ENCODE measurements at places on chromosomes 7 and 10.

DNA sequence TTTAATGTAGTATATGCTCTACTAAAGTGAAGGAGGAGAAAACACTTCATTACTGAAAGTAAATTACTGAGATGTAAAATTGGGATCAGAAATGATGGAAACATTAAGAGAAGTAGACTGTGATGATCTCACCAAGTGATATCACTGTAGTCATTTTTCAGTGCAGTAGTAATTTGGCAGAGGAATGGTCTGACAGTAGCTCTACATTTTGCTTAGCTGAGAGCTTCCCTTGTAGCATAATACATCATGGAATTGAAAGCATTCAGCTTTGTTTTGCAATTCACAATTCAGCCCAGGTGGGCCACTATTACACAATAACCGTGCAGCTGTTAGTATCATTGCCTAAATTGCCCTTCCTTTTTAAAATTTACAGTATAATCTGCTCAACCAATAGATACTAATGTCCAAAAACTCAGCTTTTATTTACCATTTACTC is 19.4 kb upstream of the CABCOCO1 start:
- DNase-seq: peak; percentile 32

DNA sequence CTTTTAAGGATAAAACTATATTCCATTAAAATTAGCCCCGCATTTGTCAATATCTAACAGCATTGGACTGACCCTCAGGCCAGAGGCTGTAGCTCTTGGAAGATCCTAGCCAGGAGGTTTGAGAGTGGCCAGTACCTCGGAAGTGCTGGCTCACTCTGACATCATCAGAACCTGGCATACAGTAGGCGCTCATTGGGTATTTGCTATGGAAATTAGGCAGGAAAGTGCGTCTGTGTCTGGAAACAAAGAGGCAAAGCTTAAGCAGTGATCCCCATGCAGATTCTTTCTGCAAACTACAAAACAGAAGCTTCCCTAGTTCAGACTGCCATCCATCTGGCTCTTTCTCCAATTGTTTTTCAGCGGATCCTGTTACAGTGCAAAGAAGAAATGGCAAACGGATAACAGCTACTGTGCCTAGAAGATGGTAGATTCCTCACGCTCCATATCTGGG is 1.7 kb upstream of the PRKCQ start:
- DNase-seq: peak; percentile 70

- DNase-seq: no peak
Measured at GRCh38 chr10:15320522-15321203, 50.4 kb downstream of the FAM171A1 start.

DNA sequence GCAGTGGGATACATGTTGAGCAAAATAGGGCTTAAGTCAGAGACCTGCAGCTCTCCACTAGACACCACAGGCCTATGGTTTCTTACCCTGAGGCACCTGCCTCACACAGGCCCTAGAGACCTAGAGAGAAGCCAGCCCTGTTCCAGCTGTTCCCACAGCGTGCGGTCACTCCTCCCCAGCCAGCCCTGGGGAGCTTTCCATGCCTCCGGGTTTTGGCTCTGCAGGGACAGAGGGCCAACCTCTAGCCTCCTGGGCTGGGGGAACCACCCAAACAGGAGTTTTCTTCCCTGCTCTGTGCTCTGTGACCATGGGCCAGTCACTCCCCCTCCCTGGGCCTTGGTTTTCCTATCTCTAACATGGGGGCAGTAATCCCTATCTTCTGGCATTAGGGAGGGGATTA is 33.0 kb downstream of the SH2B2 start:
- no peak for DNase-seq

DNA sequence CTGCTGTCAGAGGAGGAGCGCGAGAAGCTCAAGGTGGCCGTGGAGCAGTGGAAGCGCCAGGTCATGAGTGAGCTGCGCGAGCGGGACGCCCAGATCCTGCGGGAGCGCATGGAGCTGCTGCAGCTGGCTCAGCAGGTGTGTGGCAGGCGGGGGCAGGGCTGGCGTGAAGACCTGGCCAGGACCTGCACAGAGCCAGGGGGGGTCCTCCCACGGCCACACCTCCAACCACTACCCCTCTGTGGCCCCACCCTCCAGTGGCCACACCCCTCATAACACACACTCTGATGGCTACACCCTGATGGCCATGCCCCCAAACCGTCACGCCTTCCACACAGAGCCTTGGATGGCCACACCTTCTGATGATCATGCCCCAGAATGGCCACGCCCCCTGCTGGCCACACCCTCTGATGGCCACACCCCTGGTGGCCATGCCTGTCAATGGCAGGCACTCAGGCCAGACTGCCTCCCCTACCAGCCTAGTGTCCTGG is 23.4 kb upstream of the DPYSL4 start:
- DNase-seq: no peak

GRCh38 chr7:70502117-70502863 is 629.7 kb upstream of the GALNT17 start:
- DNase-seq: no peak

GRCh38 chr7:2958416-2959102 is 85.1 kb downstream of the CARD11 start:
- DNase-seq: no peak

DNA sequence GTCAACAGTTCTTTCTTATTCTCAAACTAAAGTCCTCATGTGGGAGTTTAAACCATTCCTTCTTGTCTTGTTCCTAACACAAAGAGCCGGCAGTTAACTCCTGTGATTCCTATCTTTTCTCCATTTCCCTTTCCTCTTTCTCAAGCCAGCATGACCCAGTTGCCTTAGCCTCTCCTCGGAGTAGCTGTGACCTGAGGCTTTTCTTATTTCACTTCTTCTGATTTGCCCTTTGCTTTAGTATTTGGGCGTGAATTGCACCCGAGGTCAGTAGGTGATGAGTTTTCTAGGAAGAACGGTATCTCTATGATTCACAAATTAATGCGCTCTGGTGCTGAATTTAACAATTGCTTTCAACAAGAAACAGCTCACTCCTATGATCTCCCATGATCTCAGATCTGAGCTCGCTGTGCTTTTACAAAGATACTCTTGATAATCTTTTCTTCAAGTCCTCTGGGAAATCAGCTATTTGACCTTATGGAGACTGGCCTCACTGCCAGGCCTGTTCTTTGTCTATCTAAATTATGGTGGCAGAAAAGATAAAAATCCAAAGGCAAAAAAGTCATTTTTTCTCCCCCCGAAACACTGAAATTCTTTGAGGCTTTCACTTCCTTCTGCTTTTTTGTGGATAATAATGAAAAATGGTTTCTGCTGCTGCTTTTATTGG is 184.6 kb downstream of the JCAD start:
- peak; percentile 79 for DNase-seq

GRCh38 chr7:155289949-155290501 is 7.7 kb upstream of the INSIG1 start:
- DNase-seq: no peak

DNA sequence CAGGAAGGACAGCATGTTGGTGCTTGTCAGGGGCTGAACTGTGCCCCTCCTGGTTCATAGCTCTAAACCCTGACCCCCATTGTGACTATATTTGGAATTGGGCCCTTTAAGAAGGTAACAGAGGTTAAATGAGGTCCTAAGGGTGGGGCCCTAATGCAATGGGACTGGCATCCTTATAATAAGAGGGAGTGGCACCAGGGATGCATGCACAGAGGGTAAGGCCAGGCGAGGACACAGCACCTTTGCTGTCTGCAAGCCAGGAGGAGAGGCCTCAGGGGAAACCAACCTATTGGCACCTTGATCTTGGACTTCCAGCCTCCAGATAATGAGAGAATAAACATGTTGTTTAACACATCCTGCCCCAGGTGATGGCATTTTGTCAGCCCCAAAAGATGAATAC is 61.3 kb upstream of the EBF3 start:
- DNase-seq: no peak

DNA sequence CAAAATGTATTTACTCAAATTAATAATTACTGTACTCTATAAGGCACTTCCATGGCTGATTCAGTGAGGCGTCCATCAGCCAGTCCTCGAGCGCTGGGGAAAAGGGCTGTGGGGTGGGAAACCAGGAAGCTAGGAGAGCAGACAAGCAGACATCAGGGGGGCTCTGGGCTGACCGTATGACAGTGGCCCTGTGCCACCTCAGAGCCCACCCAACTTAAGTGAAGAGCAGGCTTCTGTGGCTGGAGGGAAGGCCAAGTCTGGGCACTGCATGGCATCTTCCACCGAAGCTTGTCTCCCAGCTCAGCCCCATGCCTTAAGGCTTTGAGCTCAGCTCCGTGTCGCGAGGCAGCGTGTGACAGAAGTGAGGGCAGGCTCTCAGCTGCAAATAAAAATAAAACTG is 464.5 kb upstream of the ZMIZ1 start:
- no peak for DNase-seq

- no peak for DNase-seq
Measured at GRCh38 chr10:5485290-5485689, 14.1 kb downstream of the CALML5 start.

GRCh38 chr7:73549176-73549575 is 8.3 kb downstream of the BCL7B start:
- DNase-seq: no peak

DNA sequence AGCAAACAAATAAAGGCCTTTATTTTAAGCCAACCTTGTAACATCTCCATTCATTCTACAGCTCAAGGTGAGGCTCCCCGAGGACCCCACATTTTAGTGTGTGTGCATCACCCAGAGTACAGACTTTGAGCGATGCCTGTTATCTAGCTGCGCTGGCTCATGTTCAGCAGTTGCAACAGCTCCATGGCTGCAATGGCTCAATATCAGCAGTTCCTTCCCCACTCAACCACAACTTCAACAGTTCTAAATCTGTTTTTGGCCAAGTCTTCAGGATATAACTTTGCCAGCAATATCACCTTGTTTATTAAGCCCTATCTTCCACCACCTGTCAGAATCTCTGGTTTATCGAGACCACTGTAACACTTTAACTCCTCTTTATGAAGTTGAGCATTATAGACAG is 95.8 kb downstream of the WNT2 start:
- DNase-seq: no peak

- peak; percentile 31 for DNase-seq
Measured at GRCh38 chr7:132402096-132402495, 174.2 kb downstream of the PLXNA4 start.

DNA sequence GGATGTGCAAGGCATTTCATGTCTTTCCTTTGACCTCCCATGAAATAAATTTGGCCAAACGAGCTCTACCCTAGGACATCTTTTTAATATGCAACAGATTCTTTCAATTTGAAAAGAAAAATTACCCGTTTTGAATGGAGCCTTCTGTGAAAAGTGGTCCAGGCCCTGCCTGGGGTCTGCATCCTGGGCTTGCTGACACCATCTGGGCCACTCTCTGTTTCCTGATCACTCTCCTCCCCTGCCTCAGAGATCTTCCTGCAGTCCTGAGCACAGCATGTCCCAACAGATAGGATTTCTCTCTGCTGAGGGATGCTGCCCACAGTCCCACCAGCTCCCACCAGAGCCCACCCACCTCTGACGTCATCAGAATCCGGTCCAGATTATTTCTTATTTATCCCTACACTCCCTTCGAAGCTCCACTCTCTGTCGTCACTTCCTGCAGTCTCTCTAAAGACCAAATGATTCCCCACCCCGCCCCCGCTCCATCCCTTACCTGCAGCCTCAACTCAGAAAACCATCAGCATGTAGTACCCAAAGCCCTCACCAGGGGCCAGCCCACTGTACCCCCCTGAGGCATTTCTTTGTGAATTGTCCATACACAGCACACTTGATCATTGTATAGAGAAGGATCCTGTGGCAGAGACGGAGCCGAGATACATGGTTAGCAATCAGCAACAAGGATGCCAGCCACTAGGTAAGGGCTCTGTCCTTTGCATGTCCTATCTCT is 192.1 kb upstream of the MGMT start:
- no peak for DNase-seq

DNA sequence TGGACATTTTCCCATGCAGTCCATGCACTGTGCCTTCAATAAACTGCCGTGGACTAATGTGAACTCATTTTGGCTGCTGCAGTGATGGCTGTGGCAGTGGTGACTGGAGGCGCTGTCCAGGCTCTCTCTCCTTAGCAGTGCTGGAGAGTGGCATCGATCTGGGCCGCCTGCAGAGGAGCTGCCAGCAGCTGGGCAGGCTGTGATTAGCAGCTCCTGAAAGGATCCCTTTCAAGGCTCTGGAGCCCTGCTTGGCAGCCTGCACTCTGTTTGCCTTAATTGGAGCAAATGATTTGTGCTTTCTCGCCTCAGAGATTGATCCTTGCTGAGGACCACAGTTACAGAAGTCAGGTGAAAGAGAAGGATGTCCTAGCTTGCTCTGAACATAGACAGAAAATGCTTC is 130.1 kb upstream of the VWC2 start:
- peak; percentile 73 for DNase-seq

All from brain (organoid and tissue), 16 donors.